ENCODE measurements at places on chromosomes 12 and 14.
A peak's percentile ranks its signal among the peaks of the same experiment; 100 is the strongest.

GRCh38 chr12:46815809-46816208, 10.0 kb downstream of the SLC38A4 start:
- DNase-seq = no peak

GRCh38 chr14:35196571-35196970, 74.2 kb downstream of the PRORP start:
- DNase-seq = no peak

DNA sequence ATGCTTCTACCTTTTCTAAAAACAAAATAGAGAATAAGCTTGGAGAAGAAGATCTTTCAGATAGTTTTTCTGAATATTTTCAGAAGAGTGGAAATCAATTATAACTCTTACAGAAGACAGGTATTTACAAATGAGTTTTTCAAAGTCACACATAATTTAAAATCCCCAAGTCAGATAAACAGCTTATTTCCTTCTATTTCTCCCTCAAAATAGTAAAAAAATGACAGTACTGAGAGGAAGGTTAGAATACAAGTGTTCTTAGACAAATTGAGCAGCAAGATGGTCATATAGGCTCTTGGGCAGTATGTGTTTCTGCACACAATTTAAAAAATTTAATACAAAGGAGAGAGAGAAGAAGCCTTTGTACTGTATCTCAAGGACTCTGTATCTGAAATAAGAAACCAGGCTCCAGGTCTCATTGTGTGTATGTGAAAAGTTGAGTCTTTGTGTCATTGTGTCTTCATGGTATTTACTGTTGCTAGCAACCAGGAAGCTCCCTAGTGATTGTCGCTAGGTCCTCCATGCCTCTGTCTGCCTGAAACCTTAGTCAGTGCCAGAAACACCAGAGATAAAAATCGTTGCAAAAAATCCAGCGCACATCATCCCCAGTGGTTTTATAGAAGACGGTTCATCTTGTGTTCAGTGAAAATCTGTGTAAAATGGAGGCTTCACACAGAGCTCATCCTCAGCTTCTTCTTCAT, 12.9 kb upstream of the TUBA1A start:
- DNase-seq = no peak

DNA sequence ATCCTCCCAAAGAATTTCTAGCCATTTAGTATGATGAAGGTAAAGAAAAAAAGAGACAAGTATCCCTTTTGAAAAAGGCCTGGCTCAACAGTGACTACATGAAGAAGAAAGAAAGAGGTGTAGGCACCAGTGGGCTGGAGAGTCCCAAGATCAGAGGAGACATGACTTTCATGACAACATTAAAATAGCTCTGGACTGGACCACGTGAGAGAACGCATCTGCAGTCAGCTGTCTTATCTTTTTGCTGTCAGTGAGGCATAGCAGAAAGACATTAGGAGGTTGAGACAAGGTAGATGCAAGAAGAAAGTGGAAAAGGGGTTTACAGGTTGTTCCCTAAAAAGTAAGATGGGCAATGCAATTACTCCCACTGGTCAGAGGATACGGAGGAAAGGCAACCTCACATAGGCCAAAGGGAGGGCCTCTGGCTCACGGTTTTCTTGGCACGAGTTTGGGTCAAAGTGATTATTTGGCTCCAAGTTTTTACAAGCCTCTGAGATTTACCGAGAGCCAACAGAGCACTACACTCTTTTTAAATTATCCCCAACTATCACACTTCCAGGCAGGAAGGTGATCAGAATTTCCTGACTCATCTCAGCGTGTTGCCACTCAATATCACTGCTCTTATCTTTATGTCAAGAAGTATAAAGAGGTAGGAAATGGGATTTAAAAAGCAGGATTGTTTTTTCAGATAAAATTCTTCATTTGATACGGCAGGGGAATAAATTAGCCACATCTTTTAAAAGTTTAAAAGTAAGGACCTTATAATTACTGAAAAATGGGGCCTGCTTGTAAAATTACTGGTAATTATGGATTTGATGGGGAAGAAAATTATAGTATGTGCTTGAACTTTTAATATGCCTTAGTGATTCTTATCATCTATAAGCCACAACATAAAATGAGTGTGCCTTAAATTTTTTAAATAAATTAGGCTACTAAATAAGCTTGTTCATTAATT, 29.2 kb downstream of the TMTC1 start:
- no peak for DNase-seq

- DNase-seq = no peak
Observed at GRCh38 chr12:87779858-87780498, 249.2 kb downstream of the C12orf50 start.

DNA sequence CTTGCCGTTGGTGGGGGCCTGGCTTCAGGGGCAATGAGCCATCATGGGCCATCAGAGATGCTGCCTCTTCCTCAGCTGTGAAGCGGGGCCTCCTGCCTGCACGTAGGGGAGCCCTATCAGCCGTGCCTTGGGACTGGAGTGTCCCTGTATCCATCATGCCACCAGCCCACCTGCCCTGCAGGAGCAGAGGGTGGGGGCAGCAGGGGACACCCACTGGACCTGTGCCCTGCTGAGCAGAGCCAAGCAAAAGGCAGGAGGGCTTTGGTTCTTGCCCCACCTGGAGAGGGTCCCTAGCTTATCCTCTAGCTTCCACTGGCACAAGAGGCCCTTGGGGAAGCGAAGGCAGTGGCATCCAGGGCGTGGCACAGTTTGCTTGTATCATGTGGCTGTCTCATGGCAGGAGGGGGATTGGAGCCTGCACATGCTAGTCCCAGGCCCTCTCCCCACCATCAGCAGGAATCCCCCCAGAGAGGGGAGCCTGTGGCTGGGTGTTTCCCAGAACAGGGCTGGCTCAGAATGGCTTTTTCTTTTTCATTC, 10.1 kb downstream of the ADSS1 start:
- DNase-seq = no peak

GRCh38 chr14:71141701-71142374, 234.6 kb downstream of the PCNX1 start:
- DNase-seq = no peak

DNA sequence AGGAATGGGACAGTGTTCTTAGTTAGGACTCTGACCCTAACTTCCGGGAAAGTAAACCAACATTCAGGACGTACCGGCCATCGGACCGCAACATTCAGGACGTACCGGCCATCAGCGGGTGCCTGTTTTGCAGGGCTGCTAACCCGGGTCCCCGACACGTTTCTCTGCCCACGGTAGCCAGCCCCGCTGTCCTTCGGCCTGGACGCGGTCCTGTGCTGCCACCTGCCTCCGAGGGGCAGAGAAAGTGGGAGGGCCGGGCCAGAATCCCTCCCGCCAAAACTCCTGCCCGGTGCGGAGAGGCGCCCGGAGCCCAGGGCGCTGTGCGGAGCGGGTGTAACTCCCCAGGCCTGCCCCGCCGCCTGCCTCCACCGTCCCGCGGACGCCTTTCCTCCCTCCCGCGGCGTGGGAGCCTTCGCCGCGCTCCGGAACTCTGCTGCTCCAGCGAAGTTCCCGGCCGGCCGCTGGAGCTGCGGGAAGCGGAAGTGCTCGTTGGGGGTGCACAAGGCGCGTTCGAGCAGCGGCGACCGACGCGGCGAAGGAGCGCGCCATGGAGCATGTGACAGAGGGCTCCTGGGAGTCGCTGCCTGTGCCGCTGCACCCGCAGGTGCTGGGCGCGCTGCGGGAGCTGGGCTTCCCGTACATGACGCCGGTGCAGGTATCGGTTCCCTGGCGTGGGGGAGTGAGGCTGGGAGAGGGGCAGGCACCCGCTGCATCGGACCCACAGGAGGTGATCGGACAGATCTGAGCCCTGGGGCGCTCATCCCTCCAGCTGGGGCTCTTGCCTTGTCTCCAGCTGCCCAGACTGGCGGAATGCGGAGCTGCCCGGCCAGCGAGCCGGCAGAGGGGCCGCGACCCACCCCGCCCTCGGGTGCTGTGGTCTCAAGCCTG, at the start of gene DDX55:
DDX55 (plus strand) TSS at position 498 of the 888 bp plus-strand sequence; CDS start at position 548, 50 bp downstream.
- DNase-seq = peak; percentile 72

GRCh38 chr14:36659822-36660735, 1.6 kb upstream of the PAX9 start:
- no peak for DNase-seq

DNA sequence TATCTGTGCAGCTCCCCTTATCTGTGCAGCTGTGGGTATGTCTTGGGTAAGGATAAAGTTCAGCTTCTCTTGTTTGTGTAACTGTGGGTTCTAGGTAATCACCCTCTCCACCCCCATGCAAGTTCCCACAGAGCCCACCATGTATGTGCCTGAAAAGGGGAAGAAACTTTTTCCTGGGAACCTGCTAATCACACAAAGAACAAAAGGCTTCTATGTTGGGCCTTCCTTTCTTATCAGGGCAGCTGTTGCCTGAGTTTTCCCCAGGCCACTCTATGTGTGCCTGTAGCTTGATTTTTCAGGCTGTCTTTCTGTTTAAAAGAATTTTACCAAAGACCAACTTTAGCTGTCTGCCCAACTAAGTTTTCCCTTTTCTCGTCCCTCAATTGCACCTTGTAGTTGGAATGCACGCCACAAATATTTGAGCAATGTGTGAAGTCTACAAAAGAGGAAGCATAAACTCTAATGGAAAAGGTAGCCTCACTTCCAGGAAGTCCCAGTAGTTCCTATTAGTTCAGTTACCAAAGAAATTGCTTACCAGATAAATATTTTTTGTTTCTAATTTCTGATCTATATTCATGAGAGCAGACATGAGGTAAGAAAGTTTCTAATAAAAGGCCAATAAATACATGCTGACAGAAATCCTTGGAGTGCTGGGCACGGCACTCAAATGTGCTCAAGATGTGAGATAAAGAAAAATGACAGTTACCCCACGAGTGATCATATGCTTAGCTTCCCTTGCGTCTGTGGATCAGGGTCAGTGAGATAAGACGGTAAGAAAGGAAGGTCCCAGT, 2.7 kb upstream of the GALC start:
- no peak for DNase-seq

DNA sequence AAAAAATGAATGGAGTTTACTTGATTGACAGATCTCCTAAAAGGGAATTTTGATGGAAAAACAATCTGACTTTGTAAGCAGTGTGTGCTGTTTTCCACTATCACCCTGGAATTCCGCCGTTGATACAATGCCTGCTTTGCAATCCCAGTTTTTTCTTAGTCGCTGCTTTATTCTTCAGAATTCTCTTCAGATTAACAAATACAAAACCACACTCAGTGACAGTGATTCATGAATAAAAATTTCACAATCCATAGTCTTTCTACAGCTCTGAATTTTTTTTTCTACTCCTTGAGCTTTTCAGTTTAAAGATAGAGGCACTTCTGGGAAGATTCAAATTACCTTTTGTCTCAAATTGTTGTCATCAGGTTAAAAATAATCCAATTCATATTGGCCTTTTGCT, 44.6 kb upstream of the KITLG start:
- DNase-seq = no peak

DNA sequence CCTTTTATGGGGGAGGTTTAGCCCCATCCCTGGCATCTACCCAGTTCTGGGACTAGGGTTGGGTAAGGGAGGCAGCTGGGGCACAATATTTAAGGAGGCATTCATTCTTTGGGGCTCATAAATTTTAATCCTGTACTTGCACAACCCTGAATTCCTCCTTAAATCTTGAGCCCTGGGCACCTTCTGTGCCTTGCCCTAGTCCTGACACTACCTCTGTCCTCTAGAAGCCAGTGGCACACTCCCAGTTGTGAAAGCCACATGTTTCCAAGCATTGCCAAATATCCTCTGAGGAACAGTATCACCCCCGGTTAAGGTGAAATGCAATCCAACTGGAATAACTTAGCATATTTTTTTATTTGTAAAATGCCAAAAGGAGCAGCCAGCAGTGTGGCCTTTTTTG, 36.6 kb downstream of the SLC16A7 start:
- no peak for DNase-seq

DNA sequence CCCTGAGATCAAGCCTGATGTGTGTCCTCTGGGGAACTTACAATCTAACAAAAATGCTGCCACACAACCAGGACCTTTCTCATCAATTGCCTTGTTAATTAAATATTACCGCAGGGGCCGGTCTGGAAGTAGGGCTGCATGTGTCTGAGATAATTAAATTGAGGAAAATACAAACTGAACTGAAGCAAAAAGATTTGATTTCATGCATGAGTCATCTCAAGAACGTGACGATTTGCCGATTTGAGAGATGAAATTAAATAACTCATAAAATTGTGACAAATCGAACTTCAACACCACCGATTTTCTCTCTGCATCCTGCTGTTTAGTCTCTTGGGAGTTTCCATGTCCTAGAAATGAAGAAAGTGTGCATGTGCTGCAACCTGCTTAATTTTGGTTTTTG, 94.6 kb upstream of the DAAM1 start:
- no peak for DNase-seq

GRCh38 chr12:113346353-113346752, 11.4 kb upstream of the SLC8B1 start:
- no peak for DNase-seq

GRCh38 chr14:92109490-92109889, 3.1 kb upstream of the ATXN3 start:
- DNase-seq = no peak

- DNase-seq = no peak
Observed at GRCh38 chr12:105177208-105177607, 58.8 kb downstream of the APPL2 start.

DNA sequence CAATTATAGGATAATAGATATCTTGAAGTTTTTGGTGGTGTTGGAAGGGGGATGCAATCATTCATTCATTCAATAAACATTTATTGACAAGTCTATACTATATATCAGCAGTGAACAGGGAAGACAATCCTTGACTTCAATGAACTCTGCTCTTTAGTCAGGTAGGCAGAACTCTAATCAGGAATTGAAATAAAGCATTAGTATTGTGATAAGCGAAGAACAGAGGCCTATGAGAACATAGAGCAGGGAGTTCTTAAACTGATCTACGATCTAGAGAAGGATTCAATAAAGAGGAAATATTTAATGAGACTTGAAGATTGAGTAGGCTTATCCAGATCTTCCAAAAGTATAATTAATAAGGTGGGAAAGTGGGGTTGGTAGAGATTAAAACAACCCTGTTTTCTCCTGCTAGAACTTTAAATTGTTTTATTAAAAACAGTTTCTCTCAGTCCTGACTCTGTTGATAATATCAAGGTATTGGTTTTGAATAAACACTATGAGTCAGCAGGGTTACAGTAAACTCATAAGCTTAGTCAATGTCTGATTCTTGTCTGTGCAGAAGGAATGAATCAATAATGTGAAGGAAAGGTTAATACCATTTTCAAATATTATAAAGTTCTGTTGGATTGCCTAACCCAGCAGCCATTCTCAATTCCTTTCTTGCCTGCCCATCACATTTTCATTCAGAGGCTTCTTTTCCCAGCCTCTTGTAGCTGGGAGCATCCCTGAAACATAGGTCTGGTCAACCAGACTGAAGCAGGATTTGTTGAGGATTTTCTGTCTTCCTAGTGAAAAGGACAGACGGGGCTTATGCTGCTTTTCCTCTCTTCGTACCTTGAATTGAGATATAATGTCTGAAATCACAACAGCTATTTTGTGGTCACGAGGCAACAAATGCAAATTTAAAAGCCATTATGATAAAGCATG, 38.9 kb upstream of the KTN1 start:
- no peak for DNase-seq

- DNase-seq = no peak
Observed at GRCh38 chr12:51395283-51396230, 4.4 kb upstream of the GALNT6 start.
